Hematopoietic multipotent progenitor cell treated with erythropoietin and hydrocortisone succinate and interleukin-3 and kit ligand, for 15 days (in vitro differentiated cells): ENCODE measurements at places on chromosomes 12 and 14.

- no peak for DNase-seq
These were observed 21.0 kb upstream of the SNX6 start for GRCh38 chr14:34650786-34651584.

DNA sequence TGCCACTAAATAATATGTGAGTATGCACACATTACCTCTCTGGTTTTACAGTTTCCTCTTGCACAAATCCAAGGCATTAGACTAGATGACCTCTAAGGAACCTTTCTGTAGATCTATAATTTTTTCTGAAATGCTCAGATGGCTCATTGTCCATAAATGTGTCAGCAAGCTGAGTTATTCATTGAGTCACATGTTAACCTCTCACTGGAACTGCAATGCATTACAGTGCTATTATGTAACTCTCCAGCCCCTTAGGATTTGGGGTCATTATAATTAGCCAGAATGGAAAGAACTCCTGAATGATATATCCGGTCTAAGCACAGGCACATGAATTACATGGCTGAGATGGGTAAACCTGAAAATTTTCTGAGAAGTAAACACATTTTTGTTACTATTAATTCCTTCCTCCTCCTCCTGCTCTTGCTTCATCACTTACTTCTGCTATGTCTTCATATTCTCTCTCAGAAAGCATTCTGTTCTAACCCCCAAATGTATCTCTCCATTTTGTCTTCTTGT is 20.3 kb upstream of the DRAM1 start:
- DNase-seq: no peak

DNA sequence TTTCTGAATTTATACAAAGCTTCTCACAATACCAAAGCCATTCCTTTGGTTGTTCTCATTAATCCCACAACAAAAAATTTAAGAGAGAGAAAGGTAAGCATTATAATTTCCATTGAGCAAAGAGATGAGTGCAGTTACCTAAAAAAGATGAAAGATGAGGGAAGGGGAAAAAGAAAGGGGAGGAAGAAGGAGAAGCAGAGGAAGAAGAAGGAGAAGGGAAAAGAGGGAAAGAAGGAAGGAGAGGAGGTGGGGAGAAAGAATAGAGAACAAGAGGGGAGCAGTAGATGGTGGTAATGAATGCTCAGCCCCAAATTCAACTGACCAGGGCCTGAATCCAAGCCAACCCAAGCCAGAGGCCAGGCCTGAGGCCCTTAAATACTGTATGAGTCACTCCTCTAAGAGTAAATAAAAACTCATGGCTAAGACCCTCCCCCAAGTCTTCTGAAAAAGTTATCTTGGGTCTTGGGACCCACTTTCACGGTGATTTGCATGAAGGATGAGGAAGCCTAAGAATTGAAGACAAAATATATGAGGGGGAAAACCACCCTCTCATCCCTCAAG is 144.6 kb downstream of the ITPR2 start:
- DNase-seq: no peak

DNA sequence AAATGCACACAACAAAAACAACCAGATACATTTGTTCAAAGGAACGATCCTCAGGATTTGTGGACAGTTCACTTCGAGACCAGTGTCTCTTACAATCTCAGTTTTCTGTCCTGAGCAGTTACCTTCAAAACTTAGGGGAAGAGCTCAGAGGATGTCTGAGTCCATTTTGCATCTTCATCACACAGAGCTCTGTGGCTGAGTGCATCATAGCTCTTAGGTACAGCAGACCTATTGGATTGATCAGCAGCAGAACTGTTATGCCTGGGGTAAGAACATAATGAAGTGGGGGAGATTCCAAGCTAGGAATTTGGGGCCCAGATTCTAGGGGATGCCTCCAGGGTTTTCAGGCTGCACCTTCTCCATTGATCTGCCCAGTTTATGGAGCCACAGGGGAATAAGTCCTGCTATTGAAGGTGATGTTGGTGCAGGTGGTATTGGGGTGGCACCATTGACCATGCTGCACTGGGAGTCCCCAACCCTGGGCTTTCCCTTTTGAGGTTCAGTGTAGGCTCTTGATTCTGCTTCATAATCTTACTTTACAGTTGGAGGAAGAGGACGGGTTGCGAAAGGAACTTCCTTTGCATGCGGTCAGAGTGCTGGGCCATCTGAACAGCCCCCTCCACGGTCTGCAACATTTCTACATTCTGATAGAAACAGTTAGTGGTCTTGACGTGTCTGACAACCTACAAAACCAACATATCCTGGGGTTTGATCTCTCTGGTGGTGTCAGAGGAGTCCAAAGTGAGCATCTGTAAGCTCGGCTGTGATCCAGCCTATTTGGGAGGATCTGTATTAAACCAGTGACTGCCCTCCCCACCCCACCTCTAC is 112.8 kb downstream of the CHST11 start:
- peak; percentile 15 for DNase-seq

DNA sequence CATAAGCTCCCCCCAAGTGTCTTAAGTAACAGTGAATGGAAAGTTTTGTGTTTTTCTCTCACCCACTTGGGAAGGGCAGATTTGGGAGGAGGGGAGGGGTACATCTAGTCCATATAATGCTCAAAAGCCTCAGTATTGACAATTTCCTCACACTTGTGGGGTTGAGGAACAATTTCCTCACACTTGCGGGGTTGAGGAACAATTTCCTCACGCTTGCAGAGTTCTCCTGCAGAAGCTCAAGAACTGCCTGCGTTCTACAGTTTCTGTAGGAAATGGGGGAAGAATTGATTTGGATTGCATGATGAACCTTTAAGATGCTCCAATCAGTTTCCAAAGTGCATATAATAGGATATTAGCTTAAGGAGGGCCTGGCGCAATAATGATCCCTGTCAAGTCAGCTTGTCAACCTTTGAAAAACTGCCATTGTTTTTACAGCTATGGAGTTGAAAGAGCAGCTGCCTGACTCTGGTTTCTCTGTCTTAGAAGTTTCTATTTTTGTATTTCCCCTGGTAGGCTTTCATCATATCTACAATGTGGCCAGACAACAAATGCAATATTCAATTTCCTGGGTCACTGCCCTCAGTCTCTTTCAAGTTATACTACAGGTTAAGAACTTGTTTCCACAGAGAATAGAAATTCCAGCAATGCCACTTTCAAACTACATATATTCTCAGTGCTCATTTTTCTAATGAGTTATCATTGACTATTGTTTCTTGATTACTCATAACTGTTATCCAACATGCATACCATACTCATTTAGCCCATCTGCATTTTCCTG is 66.5 kb downstream of the PLEKHG7 start:
- no peak for DNase-seq

DNA sequence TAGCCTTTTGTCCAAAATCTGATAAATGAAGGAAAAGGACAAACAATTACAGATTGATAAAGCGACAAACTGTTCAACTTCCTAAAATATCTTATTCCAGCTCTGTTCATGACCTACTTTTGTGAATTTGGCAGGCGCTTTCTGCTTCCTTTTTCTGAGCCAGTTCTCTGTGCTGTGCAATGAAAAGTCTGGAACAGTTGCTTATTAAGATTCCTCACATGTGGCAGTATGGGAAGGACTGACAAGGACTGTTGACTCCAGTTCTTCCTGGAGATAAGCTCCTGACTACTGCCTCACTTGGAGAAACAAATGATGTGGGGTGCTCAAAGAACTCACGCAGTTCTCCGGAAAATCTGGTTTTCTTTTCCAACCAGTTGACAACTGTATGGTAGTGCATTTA is 58.3 kb upstream of the ANP32D start:
- DNase-seq: no peak

DNA sequence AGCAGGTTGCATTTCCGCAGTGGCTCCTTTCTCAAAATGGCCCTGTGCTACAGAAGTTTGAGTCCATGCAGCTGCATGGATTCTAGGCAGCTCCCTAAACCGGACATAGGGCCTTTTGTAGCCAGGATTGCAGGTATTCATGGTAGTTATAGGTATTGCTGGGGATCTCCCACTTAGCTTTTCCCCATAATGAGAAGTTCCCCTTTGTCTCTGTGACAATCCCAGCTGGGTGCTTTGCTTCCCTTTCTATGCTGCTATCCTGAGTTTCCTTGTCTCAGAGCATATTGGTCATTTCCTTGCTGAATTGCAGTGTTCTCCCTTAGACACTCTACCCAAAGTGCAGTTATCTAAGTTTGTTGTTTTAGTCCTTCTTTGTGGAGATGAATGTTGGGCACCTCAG is 120.9 kb upstream of the MIS18BP1 start:
- no peak for DNase-seq

- DNase-seq: no peak
These were observed 56.7 kb downstream of the EPS8 start for GRCh38 chr12:15732341-15733061.

DNA sequence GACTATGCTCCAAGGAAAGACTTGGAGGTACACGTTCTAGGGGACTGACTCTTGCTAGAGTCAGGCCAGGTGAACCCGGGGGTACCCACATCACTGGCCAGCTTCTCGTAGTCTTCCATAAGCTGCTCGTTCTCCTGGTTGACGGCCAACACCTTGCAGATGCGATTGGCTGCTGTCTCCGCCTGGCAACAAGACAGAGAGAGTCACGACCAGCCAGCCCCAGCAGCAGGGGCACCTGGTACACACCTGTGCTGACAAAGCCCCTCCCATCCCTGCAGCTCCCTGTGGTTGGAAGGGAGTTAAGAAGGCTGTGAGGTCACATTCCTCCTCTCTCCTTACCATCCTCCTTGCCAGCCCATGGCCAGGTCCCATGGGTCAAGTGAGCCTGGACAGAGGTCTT is 85.5 kb downstream of the ACTN1 start:
- no peak for DNase-seq

DNA sequence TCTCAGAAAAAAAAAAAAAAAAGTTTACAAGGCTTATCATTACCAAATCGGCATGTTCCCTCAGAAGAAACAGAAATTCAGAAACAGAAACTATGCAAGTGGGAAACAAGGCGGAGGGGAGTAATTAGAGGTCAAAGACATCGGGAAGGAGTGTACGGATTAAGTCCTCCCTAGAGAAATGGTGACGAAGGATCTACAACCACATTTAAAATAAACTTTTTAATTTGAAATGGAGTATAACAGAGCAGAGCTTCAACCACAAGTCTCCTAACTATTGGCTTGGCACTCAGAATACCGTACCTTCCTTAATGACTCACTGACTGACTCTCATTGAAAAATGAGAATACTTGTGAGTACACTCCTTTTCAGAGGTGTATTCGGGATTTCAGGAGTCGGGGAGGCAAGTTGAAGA is 908 bp downstream of the ENTPD5 start:
- DNase-seq: peak; percentile 56

DNA sequence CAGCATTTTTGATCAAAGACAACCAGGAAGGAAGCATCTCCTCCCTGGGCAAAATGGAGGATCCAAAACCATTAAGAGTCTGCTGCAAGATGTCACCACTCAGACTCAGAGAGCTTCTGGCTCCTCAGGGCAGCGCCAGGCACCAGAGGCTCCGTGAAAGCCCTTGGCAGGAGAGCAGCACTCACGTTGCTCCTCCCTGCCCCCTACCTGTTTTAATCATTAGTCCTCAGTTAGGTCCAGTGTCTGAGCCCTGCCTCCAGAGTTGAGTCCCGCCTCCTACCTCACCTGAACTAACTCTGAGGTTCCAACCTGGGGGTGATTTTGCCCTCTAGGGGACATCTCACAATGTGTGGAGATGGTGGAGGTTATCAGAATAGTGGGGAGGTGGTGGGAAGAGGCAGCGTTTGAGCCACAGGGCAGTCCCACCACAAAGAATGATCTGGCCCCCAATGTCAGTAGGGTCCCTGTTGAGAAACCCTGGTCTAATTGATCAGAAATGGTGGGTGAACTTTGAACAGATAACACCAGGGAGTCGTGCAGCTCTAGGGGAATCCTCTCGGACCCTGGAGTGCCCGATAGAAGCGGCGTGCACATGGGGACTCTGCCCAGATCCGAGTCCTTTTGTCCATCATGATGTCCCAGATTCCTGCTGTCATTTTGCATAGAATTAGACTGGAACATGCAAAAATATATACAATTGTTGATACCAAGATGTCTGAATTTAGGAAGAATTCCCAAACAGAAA is 156.7 kb upstream of the DIO3 start:
- no peak for DNase-seq

DNA sequence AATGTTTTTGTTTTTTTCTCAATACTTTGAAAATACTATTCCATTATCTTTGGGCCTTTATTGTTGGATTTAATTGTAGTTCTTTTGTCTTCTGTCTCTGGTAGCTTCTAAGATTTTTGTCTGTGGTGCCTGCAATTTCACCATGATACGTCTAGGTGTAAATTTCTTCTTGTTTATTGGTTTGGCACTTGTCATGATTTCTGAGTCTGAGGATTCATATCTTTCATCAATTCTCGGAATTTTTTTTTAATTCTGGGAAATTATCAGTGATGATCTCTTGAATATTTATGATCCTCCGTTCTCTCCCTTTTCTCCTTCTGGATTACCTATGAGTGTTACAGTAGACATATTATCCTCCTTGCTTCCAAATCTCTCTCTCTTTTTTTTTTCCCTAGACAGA is 14.8 kb upstream of the ADIPOR2 start:
- DNase-seq: no peak

DNA sequence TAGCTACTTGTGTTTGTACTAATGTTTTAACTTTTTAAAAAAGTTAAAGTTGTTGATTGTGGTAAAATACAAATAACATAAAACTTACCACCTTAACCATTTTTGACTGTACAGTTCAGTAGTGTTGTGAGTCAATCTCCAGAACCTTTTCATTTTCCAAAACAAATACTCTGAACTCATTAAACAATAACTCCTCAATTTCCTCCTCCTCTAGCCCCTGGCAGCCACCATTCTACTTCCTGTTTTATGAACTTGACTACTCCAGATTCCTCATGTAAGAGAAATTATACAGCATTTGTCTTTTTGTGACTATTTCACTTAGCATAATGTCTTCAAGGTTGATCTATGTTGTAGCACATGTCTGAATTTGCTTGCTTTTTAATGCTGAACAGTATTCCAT is 299.1 kb upstream of the AMIGO2 start:
- DNase-seq: no peak

GRCh38 chr12:101127521-101128219 is 82.4 kb downstream of the SLC5A8 start:
- DNase-seq: no peak

- DNase-seq: no peak
These were observed 370.2 kb upstream of the TMTC1 start for GRCh38 chr12:30153981-30154380.

- DNase-seq: no peak
These were observed 150.9 kb downstream of the TTC6 start for GRCh38 chr14:37746140-37746832.

GRCh38 chr14:90184571-90185266 is 71.6 kb upstream of the PSMC1 start:
- no peak for DNase-seq

DNA sequence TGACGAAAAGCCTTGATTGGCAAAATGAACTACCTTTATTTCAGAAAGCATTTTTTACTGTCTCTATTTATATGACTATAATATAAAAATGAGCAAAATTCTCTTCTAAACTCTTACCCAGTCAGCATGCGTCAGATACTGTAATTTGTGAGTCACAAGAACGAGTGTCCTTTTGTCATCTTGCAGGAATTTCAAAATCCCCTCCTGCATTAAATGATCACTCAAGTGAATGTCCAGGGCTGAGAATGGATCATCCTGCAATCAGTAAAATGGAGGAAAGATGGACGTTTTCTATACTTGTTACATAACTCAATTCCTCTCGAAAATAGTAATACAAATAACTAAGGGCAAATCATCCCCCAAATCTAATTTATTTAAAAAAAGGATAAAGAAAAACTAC is 77.7 kb upstream of the KCNJ8 start:
- no peak for DNase-seq

- DNase-seq: no peak
These were observed 403 bp upstream of the PNP start for GRCh38 chr14:20468764-20469241.

- DNase-seq: no peak
These were observed 16.4 kb upstream of the MIA2 start for GRCh38 chr14:39217214-39217879.

GRCh38 chr12:2772370-2772769 is 22.4 kb upstream of the FKBP4 start:
- no peak for DNase-seq
